Activated naive CD8-positive, alpha-beta T cell treated with anti-CD3 and anti-CD28 coated beads, Interleukin-2, amount 50 U/mL, for 24 hours (primary cell): ENCODE measurements at places on chromosomes 12 and 14.

- no peak for DNase-seq
Observed at GRCh38 chr12:3083921-3084347, 6.8 kb downstream of the TSPAN9 start.

DNA sequence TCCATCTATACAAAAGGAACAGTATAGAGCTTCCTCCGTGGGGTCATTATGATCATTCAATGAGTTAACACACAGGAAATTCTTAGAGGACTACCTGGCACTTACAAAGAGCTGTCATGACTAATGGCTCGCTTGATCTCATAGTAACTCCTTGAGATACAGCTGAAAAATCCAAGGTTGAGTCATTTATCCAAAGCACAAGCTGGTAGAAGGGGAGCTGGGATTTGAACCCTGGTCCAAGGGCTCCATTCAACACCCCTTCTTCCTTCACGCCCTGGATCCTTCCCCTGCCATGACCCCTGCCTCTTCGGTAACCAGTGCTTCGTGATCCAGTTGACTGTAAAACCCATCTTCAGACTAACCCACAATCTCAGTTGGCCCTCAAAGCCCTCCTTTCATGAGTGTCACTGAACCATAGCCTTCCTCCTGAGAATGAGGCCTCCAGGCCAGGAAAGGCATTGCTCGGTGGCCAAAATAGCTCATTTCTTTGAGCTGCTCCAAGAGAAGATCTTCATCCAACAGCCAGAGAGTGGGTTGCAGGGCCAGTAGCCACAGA lies 7.8 kb downstream of the ZFP36L1 start:
- DNase-seq: no peak

GRCh38 chr14:40368314-40368713 lies 936.1 kb upstream of the FBXO33 start:
- no peak for DNase-seq

GRCh38 chr14:101151226-101151926 lies 247.9 kb upstream of the RTL1 start:
- DNase-seq: no peak

- no peak for DNase-seq
Observed at GRCh38 chr12:6652391-6652790, 5.2 kb upstream of the ACRBP start.
